ENCODE measurements at places on chromosomes 16 and 17.
A peak's percentile ranks its signal among the peaks of the same experiment; 100 is the strongest.

- DNase-seq: no peak
Observed at GRCh38 chr17:71080937-71081336, 911.6 kb downstream of the KCNJ2 start.

DNA sequence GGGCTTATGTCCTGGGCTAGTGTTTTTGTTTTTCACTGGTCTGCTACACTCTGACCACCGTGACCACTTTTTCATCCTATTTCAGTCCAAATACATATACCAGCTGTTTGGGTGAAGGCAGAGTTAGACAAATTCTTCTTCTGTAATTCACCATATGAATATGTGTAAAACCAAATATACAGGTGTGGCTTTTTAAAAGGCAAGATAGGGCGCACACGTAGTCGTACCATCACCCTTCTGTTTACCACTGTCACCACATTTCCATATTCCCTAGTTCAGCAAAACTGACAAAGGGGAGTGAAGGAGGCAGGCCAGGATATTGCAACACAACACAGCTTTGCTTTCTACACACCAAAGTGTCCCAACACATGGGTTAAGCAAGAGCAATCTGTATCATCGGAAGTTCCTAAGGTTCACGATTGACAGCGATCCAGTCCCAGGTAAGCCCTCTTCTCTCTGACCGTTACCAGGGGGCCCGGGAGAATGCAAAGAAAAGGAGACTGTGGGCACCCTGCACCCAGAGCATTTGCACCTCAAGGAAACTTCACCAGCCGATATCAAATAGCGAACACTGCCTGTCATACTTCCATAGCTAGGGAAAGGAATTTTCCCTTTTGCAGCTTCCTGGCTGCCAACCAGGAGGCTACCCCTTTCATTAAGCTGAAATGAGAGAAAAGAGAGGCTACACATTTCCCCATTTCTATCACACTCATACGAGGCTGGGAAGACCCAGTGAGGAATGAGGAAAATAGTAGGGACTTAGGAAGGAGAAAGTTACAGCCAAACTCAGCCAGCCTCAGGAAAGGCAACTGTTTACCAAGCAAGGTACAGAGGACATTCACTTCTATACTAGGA, 23.1 kb downstream of the CREBBP start:
- peak; percentile 67 for DNase-seq

- DNase-seq: no peak
Observed at GRCh38 chr16:58293449-58293848, 1.4 kb downstream of the PRSS54 start.

DNA sequence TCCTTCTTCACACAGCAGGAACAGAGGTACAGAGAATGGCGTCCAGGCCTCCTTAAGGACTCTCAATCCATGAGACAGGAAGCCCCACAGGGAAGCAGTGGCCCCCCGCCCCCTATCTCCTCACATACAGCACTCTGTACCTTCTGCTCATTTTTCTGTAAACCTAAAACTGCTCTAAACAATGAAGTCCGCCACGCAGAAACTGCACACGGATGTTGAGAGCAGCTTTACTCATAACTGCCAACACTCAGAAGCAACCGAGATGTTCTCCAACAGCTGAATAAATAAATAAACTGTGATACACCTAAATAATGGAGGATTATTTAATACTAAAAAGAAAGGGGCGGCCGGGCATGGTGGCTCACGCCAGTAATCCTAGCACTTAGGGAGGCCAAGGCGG, 9.9 kb downstream of the TBC1D16 start:
- DNase-seq: no peak

GRCh38 chr16:4496305-4496704, 20.1 kb downstream of the HMOX2 start:
- DNase-seq: no peak

- no peak for DNase-seq
Observed at GRCh38 chr17:17745476-17746455, 64.5 kb downstream of the RAI1 start.

GRCh38 chr16:11795887-11796226, 1.2 kb downstream of the ZC3H7A start:
- no peak for DNase-seq

GRCh38 chr17:17743391-17744112, 62.3 kb downstream of the RAI1 start:
- DNase-seq: no peak

- no peak for DNase-seq
Observed at GRCh38 chr17:37671824-37672547, 28.7 kb upstream of the DDX52 start.

GRCh38 chr16:88650749-88651275, at the start of gene CYBA:
CYBA (minus strand) TSS chr16:88651053; CDS start chr16:88651013, 40 bp downstream.
- peak; percentile 66 for DNase-seq
